Activated CD8-positive, alpha-beta T cell treated with anti-CD3 and anti-CD28 coated beads, Interleukin-2, amount 10 ng/mL, durations not matched to agents 7 days and 5 days (primary cell): ENCODE measurements at places on chromosomes 11 and 22. TPM values are rescaled to one million over a fixed set of nuclear protein-coding genes. Genes with fewer than 3 reads are reported as not detected.

Gene PRDM11
- total RNA-seq: 3.6 TPM

DNA sequence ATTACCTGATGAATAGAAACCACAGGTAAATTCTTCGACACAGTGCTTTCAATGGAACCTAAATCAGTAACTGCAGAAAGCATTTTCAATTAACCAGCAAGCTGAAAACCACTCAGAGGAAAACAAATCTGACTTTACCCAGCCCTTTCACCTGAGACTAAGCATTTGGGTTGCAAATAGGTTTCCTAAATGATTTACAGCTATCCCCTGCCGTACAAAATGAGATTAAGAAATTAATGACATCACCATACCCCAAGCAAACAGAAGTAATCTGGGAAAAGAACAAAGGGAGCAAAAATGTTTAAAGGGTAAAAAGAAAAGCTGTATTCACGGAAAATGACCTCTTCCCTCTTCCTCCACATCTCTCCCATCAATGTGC, 584 bp downstream of the NOX4 start:
- DNase-seq: no peak

DNA sequence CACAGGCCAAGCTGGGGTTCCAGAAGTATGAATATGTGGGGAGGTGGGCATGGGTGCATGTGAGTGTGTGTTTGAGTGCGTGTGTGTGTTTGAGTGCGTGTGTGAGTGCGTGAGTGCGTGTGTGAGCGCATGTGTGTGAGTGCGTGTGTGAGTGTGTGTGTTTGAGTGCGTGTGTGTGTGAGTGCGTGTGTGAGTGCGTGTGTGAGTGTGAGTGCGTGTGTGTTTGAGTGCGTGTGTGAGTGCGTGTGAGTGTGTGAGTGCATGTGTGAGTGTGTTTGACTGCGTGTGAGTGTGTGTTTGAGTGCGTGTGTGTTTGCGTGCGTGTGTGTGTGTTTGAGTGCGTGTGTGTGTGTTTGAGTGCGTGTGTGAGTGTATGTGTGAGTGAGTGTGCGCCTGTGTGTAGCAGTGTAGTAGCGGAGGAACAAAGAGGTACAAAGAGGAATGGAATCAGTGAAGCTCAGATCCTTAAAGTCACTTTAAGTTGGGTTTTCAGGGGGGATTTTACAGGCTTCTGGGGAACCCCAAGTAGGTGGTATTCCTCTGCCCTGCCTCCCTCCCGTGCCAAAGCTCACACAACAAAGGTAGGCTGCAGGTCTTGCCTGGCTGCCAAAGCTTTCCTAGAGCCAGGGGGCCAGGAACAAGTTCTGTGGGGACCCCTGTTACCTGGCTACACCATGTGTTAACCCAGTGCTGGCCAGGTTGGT, 137.1 kb downstream of the KIRREL3 start:
- no peak for DNase-seq

Gene ZNF215
- total RNA-seq: 1.3 TPM

GRCh38 chr22:21009638-21010425, 5.1 kb upstream of the P2RX6 start:
- DNase-seq: peak; percentile 69

DNA sequence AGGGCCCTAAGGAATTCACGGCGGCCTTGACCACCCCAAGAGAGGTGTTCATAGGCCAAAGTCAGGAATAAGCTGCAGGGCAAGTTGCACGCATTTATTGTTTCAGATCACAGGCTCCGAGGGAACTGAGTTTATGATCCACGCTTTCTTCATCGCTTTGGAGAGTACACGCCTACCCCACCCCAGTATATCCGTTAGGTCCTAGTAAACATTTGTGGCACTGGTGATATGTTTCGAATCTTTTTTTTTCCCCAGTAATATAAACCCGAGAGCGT, 805 bp downstream of the GANAB start:
- no peak for DNase-seq
